Stimulated activated CD8-positive, alpha-beta memory T cell treated with anti-CD3 and anti-CD28 coated beads, Interleukin-7, amount 100 ng/mL, for 4 hours (primary cell): ENCODE measurements at places on chromosomes 2 and 18.

- DNase-seq = no peak
Measured at GRCh38 chr18:58570360-58571064, 58.4 kb downstream of the ALPK2 start.

DNA sequence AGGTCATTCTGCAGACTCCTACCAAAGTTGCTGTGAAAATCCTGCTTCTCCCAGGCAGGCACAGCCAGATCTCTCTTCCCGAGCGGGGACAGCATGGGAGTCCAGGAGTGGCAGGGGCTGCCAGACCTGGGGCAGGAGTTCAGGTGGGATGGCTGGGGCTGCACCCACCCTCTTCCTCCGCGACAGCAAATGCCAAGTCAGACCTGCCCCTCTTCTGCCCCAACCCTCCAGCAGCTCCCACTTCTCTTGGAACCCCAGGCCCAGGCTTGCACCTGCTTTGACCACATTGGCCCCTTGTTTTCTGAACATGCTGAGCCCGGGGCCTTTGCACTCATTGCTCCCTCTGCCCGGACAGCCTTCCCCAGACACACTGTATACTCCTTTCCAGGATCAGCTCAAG, 288.2 kb upstream of the HS6ST1 start:
- no peak for DNase-seq

- no peak for DNase-seq
Measured at GRCh38 chr18:6557057-6557769, 142.5 kb upstream of the L3MBTL4 start.

DNA sequence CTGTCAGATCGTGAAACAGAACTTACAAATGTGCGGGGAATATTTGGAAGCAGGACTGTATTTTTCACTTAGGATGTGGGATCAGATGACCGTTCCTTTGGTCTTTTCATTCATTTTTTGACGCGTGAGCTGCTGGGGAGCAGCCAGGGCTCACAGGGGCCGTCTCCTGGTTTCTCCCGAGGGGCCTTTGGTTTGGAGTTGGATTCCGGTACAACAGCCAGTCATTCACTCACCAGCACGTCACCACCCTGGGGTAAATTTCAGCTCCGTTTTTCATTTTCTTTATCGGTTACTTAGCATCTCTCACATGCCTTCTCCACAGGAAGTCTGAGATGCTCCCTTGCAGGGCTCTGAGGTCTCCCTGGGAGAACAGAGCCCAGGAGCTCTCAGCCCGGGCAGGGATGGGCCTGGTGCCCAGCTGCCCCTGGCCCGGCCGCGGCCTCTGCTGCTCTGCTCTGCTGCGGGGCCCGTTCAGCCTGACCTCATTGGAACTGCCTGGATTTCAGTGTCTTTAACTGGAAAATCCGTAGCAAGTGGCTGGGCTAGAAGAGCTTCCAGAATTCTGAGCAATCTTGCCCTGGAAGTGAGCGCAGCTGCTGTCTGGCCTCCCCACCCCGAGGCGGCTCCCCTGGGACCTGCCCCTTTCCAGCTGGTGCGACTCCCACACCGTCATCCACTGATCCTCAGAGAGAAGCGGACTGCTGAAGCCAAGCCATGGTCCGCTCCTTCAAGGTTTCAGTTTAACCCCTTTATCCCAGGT, 335.6 kb downstream of the EIPR1 start:
- DNase-seq = no peak

GRCh38 chr2:112973156-112973555, 4.7 kb upstream of the IL36G start:
- no peak for DNase-seq

DNA sequence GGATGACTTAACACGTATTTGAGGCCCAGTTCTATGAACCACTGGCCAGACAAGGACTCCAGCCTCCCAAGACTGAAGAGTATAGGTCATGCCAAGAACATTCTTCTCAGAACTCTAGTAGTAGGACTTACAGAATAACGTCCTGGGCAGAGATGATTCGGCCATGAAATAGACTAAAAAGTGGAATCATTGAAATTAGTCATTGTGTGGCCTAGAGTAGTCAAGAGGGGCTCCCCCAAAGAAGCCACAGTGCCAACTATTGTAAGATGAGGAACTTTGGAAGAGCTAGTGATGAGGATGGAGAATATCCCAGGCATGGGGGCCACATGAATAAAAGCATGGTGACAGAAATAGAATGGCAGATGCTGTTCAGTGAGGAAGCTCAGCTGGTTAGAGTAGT, 101.1 kb downstream of the TRIB2 start:
- no peak for DNase-seq

DNA sequence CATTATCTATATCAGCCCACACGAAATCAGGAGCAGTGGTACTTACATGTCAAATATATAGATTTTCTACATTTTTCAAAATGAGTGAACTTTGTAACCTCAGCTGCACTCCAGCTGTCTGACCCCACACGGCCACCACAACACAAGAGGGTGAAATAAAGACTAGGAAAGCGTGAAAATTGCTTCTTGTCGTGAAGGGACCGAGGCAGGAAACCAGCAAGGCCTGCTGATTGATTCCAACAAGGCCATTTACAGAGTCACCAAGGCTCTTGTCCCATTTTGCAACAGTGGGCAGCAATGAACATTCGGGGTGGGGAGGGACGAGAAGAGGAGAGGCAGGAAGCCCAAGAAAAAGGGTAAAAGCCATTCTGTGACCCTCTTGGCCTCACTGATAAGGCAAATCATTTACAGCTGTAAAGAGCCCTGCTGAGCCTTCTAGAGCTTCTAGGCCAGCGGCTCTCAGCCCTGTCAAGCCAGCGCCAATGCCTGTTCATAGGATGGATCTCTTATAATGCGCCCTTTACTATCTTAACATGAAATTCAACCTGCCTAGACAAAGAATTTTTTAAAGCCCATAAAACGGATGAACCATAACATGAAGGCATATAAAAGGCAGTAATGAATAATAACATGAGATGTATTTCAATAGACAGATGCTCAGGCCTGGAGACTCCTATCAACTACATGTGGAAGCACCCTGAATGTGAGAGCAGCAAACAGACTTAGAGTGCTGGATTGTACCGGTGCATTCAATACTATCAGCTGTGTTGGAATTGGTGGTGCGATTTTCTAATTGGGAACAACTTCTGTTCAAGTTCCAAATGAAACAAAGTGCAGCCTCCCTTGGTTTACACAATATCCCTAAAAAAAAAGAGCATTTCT, 269.0 kb downstream of the CDCA7 start:
- DNase-seq = no peak

GRCh38 chr2:29051730-29052129, 22.6 kb downstream of the PCARE start:
- no peak for DNase-seq

DNA sequence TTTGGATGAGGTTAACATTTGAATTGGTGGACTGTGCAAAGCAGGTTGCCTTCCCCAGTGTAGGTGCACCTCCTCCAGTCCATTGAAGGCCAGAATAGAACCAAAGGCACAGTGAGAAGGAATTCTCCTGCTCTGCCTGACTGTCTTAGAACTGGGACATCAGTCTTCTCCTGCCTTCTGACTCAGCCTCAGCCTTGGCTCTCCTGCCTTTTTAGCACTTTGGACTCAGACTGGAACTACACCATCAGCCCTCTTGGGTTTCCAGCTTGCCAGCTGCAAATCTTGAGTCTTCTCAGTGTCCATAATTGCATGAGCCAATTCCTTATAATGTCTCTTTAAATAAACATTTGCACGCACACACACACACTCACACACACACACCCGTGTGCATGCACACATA, 8.0 kb upstream of the TMEM177 start:
- no peak for DNase-seq

DNA sequence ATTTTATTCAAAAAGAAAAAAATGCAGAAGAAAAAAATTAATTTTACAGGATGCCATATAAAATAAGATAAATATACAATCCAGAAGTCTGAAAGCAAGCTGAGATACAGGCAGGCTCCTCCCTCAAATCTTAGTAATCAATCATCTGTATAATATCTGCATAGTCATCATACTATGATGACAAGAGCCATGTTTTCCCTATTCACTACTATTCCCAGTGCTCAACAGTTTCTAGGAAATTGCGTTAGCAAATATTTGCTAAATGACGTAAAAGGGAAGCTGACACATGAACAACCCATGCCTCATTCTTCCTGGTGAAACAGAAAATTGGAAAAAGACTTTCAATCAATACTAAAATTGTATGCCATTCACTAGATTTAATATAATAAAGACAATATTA, 793.2 kb downstream of the SUCLG1 start:
- no peak for DNase-seq

DNA sequence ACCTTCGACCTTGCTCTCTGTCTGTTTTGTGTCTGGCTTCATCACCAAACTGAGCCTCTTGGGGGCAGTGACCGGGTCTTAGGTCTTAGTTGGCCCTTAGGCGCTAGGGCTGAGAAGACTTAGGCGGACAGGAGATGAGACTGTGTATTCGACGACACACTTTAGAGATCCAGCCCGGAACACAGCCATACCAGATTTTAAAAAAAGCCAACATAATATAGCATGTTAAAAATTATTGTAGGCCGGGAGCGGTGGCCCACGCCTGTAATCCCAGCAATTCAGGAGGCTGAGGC, 9.5 kb upstream of the PROC start:
- no peak for DNase-seq

DNA sequence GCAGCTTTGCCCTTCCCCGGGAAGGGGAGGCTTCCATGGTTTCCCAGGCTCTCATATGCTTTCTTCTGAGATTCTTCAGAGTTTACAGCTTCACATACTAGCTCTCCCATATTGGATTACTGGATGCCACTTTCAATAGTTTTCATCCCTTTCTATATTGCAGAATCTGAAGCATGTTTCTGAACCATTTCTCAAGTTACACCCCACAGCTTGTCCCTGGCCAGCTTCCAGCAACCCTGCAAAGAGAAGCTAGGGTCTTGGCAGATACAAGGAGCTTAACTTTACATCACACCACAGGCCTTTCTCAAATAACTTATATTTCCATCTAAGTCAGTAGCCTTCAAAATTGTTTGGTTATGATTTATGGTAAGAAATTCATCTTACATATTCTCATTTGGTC, 39.6 kb downstream of the LHCGR start:
- DNase-seq = no peak

GRCh38 chr18:37666991-37667390, 101.4 kb upstream of the CELF4 start:
- DNase-seq = no peak

DNA sequence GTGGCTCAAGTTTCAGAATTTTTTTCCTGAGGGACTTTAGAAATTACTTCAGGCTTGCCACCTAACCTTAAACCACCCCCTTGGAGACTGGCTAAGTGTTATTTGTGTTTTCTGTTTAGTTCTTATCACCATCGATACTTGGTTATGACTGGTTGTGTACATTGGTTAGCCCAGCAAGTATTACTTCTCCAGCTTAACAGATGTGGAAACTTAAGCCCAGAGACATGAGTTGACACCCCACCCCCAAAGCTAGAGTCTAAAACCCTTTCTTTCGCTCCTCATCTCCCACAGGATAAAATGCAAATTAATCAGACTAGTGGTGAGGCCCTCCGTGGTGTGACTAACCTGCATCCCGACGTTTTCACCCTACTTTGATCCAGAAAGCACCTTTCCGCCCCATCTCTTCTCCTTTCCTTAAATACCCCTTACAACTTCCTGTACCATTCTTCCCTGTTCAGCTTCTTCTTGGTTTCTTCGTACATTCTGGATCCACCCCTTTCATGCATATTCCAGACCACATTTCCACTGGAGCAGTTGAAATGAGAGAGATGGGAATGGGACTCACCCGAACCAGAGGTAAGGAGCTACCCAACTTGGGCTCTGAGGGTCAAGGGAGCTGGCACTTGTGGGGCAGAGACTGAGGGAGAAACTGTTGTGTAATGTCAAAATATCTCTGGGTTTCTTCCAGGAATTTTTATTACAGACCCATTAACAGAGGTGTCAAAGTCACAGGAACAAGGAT, 819 bp upstream of the MAP3K2 start:
- no peak for DNase-seq

- peak; percentile 57 for DNase-seq
Measured at GRCh38 chr2:197255543-197255942, 55.0 kb downstream of the ANKRD44 start.

- no peak for DNase-seq
Measured at GRCh38 chr2:88669482-88670214, 21.8 kb upstream of the RPIA start.
